Stimulated activated CD4-positive, alpha-beta T cell treated with anti-CD3 and anti-CD28 coated beads, Interleukin-15, amount 100 ng/mL, for 1 hour (primary cell): ENCODE measurements at places on chromosomes 2 and 18.

DNA sequence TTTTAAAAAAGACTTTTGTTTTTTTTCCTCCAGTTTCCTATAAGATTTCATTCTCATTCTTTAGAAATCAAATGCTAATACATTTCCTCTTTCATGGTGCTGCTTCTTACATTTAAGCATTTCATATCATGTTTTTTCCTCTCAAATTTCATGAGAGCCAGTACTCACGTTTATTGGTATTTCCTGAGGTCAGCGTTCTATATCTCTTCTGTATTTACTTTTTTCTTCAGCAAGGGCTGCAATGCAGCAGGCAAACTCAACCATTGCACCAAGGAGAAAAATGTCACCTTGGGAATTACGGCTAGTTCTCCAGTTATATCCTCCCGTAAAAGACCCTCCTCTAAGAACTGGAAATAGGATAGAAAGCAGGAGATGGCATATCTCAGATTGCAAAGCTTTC lies 32.4 kb downstream of the UPP2 start:
- no peak for DNase-seq

DNA sequence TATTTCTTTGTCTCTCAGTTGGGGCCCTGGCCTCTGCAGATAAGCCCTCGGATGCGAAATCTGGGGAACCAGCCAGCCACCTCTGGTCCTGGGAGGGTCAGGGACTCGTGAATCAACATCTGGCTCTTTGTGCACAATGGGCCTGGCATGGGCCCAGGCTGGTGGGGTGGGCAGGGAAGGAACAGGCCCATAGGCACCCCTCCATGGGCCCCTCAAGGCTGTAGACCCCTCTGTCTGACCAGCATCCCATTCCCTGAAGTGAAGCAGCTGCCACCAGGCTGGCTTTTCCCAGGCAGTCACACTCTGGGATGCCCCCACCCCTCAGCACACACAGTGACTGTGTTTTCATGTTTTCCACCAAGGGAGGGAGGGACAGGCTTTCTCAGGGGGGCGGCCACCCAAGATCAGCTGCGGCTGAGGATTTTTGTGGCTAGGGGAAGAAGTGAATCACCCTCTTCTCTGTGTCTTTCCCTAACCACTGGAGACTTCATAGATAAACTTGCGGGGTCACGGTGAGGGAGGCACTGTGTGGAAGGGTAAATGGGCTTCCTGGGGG lies 166.0 kb downstream of the AGAP1 start:
- no peak for DNase-seq

DNA sequence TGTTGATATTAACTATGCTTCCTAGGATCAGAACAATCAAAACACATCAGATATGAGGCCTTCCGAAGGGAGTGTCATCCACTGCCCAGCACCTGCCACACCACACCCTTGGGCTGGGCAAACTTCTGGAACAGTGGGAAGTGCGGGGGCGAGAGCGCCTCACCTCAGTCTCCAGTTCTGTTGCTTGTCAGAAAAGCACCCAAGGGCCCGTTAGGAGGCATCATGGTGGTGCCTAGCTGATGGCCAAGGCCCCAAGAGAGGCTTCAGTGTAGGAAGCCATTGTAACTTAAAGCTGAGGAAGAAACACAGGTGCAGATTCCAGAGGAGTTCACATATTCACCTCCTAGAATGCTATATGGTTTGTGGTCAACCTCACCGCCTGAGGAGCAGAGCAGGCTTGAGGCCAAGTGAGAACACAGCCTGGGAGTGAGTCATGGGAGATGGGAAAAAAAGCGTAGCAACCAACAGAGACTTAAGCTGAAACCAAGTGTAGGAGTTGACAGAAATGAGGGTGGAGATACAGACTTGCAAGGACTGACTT lies 85.1 kb upstream of the ATL2 start:
- DNase-seq = no peak

DNA sequence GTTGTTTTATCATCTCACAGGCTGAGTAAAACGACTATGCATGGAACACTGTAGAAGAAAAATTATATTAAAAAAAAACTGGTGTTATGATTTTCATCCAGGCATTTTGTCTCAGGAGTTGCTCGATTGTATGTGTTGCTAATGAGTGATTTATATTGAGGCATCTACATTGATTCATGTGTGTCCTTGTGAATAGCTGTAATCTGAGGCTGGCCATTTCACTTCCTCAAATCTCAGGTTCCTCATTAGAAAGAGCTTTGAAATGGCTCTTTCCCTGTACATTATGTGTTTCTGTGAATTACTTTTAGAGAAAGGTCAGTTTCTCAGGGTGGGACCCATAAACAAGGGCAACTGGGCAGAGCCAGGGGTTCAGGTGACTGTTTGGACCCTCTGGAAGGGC lies 2.3 kb downstream of the IL18R1 start:
- DNase-seq = no peak

GRCh38 chr2:64524604-64525316 lies 632 bp downstream of the AFTPH start:
- DNase-seq = peak; percentile 15

DNA sequence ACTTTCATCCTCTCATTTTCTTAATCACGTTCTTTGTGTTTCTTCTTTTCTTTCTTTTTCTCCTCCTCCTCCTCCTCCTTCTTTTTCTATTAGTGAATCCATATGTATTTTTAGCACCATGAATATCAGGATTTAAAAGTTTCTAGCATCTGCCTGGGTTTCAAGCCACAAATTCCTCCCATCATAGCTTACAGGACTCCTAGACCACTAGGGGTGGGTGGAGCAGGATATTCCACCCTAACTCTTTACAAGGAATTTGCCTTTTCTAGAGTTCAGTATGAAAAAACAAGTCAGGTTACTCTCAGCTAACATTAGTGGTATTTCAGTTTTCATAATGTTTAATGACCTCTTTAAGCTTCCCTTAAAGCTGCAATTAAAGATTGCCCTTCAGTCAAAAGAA lies 19.1 kb upstream of the LRRTM1 start:
- no peak for DNase-seq

DNA sequence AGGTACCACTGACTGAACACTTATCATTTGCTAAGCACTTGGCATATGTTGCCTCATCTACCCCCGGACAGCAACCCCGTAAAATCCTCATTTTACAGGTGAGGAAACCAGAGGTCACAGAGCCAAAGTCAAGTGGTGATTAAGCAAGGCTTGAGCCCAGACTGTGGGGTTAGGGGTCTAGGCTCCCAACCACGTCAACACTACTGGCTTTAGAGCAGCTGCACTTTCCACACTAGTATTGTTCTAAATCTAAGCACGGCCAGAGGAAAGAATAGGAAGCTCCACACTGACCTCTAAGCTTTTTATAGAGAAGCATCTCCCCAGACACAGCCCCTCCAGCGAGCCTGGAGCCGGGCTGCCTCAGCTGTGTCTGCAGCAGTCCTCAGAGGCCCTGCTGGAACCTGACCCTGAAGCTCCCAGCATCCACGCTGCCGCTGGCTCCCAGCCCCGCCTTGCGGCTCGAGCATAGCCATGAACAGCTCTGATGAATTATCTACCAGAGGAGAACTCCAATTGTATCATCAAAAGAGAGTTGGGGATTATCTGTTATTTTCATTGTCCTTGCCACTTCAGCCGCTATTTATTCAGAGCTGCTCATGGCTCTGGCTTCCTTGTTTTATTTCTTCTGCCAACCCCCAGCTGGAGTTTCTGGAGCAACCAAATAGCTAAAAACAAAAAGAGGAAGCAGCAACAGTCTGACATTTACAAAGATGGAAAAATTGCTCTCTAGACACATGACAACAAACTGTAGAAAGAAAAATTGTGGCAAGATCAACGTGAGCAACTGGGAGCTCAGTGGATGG lies 62.2 kb upstream of the RTN4 start:
- DNase-seq = no peak

DNA sequence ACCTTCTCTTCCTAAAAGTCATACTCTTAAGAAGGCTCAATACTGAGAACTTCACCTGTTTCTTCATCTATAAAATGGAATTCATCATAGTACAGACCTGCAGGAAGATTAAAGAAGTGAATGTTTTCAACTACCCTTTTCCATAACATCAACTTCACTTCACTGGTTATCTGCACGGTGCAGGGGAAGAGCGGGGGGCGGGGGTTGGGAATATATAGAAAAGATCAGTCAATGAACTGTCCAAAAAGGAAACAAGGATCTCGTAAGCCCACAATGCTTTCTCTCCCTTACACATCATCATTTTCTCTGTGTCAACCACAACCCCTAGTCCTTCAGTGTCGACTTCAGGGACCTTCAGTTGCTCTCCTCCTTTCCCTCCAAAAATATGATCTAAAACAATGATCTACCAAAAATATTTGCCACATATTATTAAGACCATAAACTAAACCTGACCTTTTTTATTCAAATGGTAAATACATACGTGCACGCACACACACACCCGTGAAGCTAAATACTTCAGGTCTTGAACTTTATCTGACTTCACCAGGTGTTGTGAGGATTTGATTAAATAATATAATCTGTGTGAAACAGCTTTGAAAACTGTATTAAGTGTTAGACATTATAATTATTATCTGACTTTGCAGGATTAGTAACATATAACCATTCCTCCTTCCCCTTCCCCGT lies 4.9 kb downstream of the MBOAT2 start:
- DNase-seq = no peak

- no peak for DNase-seq
Observed at GRCh38 chr2:220961143-220961860, 610.8 kb downstream of the EPHA4 start.

DNA sequence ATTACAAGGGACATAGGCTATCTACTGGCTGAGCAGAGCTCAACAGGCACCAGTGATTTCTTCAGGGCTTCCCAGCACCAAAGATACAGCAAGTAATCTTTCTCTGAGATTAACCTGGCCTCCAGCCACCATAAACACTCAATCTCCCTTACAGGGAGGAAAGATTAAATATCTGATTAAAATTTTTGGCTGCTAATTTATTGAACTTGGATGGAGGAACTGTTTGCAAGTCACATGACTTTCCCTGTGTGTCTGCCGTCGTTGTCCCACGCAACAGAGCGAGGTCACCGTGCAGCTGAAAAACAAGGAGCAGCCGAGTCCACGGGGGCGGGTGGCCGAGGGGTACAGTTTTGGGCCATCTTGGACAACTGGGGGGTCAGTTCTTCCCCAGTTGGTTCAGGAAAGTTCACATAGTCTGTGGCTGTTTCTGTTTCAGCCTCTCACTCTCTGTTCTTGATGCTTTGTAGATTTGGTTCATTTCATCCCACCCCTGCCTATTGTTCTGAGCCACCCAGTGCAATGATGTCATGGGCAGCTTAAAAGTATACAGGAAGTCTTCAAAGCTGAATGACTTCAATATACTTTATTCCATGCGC lies 186.8 kb upstream of the CTAGE1 start:
- DNase-seq = no peak

- DNase-seq = no peak
Observed at GRCh38 chr2:30801821-30802455, 5.3 kb downstream of the CAPN13 start.
